ENCODE measurements at places on chromosomes 2 and 18.

DNA sequence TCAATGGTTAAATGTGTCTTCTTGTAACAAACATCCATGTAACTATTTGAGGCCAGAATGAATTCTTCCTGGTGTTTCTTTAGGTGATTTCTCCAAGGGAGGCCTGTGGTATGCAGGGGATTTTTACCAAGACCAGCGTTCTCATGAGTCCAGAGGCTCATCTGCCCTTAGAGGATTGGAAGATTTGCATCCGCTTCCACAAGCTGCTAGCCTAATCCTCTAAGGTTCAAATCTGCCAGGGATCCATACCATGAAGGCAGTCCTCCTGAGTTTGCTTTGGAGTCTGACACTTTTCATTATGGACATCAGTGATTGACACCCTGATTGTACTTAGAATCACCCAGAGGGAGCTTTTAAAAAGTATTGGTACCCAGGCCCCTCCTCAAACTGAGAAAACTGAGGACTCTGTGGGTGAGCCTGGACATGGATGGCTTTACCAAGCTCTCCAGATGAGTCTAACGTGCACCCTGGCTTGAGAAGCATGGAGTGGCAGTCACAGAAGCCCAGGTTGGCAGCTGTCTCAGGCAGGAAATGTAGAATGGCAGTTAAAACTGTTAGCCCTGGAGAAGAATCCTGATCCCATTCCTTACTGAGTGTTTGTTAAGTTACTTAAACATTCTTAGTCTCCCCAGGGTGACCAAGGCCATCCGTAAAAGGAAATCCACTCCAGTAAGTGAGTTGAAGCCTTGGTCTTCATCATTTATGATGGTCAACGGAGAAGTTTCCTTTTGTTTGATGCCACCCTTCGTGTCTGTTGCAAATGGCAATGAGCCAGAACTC, 95.3 kb upstream of the RMDN2 start:
- DNase-seq = no peak

DNA sequence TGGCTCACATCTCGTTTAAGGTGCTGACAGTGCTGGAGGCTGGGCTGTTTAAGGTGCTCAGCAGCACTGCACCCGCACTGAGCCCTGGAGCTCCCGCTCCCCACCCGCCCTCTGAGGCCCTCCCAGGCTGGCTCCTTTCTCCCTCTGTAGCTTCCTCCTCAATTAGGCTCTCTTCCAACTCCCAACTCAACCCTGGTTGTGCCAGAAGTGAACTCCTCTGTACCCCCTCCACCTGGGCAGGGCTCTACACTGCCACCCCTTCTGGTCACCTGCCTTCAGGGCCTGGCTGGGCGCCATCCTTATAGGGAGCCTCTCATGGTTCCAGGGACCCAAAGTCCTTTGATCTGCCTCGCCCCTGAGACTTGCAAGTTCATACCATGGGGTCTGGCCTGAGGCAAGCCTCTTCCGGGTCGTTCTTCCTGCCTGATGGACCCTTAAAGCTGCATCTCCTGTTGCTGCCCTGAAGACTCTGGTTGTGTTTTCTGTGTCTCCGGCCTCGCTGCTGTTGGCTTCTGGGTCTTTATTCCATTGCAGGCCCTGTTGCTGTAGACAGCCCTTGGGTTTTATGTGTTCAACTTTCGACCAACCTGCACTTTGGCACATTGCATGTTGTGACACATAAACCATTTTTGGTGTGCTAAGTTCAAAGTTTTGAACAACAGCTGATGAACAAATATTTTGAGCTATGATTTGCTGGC, 199.6 kb downstream of the LDLRAD4 start:
- no peak for DNase-seq

GRCh38 chr2:101356521-101356920, 30.8 kb downstream of the CREG2 start:
- no peak for DNase-seq

GRCh38 chr18:5295231-5295920, at the start of gene ZBTB14:
TSS of gene ZBTB14 (minus strand) at chr18:5295726. CDS start at chr18:5293246, 2,480 bp downstream.
- DNase-seq = peak; percentile 64

GRCh38 chr2:63778391-63778790, 63.3 kb upstream of the UGP2 start:
- no peak for DNase-seq

DNA sequence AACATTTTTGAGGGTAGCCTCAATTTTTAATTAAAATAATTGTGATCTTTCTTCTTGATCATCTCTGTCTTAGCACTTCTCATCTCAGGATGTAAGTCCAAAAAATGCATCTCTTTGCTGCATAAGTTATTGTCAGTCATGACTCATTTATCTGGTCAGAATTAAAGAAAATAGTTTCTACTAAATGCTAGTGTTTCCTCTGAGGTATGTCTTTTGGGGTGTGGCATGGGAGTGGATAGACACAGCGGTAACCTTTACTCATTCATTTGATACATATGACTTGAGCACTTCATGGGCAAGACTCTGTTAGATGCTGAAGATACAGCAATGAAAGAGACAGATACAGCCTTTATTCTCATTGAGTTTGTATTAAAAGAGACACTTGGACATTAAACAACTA, 284.7 kb downstream of the IRS1 start:
- no peak for DNase-seq

DNA sequence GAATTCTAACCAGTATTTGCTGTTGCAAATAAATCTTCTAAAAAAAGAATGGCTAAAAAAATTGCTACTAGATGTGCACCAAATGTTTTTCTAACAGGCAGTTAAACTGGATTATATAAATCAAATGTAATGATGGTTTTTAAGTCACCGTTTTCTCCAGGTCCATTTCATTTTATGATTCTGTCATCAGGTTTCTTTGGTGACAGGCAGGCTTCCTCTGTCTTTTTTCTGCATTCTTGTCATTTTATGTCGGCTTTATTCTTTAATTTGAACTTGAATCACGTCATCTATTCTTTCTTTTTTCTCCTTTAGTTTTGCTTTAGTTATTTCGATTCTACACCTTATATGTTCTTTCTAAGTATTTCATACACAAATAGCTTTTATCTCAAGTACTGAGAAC, 212.5 kb downstream of the SOCS6 start:
- DNase-seq = no peak

DNA sequence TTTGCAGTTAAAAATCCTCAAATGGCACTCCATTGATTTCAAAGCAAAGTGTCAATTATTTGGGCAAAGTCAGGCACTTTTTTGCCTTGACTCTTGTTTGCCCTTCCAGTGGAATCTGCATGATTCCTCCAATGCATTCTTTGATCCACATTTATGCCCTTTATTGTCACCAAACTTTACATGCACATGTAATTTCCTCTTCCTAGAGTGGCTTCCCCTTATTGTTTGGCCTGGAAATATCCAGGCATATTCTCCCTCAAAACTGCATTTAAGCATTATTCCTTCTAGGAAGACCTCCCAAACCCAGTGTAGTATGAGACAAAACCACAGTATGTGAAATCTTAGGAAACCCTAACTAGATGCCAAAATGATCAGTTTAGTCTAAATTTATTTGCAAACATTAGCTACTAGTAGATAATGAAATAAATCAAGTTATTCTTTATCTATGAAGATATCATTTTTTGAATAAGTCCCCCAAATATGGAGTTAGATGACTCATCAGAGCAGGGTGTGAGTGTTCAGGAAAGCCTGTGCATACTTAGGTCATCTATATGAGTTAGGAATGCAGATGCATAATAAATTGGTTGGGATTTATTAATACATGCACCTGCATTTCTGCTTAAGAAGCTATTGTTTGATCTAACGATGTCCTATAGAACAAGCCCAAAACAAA, 433.3 kb upstream of the TCF4 start:
- DNase-seq = no peak

DNA sequence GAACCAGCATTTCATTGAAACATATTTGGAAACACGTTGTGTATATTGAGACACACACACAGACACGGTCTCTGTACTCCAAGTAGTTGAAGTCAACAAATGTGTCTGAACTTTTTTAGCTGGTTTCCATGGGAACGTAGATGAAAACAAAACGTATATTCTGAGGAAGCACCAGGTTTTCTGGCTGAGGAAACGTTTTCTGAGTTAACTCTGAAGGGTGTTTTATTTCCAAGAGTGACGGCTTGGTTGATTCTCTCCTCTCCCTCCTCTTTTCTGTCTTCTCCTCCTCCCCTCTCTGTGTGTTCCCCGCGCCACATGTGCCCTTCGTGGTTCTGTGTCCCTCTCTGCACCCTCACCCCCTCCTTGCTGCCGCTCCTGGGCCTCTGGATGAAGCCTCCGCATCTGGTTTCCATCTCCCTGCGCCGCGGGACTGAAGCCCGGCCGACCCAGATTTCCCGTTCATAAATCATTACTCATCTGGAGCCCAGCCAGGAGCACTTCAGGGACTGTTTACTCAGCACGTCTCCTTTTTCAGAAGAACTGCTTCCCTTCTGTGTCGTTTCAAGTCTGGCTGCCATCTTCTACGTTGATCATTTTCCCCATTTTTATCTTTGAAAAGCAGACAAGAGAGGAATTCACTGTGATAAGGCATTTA, 122.7 kb downstream of the COL6A3 start:
- DNase-seq = peak; percentile 25

- DNase-seq = no peak
These were observed 410.9 kb upstream of the CYRIA start for GRCh38 chr2:17076533-17076932.

DNA sequence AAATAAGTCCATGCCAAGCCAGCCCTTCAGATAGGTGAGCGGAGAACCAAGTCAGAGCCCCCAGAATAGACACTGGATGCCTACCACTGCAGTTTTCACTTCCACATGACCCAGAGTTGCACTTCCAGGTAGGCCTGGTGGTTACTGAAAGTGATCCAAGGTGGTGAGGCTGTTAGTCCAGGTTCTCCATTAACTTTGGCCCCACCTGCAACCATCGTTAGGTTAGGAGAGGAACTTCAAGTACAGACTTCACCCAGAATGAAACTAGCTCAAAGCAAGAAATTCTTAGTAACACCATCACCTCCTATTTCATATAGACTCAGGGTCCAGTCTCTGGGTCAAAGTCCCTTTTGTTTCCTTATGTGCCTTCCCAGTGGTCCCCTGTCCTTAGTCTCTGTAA, 293.1 kb upstream of the ID2 start:
- DNase-seq = no peak

DNA sequence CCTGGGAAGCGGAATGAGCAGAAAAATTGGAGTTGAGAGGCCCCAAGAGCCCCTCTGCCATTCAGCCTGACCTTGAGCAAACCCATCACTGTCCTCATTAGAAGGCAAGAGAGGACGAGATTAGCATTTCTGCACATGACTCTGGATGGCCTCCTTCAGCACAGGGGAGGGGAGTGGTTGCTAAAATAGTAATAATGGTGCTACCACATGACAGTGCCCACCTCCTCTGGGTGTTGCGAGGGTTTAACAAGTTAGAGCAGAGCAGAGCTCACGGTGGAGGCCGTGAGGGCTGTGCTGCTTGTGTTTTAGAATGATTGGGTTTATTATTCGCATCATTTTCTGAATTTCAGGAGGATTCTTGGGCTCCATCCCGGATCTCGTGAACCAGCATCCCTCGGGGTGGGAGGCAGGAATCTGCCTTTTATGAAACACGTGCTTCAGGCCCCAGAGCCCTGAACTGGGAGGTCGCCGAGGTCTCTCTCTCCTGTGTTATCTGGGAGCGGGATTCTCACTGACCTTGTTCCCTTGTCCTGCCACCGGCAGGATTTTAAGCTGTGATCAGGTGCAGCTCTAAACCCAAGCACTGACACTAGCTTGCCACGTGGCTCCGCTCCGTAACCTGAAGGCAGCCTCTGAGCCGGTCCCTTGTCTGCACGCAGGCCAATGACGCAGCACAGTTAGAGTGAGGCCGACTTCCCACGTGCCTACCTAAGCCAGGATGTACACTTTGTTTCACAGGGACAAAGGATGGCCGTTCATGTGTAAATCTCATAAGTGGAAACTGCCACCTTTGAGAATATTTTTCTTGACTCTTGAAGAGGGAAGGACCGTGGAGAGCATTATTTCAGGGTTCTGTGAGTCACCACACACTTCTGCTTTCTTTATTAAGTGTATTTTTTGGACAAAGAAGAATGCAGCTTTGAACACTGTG, 142.3 kb downstream of the ACOXL start:
- DNase-seq = no peak

DNA sequence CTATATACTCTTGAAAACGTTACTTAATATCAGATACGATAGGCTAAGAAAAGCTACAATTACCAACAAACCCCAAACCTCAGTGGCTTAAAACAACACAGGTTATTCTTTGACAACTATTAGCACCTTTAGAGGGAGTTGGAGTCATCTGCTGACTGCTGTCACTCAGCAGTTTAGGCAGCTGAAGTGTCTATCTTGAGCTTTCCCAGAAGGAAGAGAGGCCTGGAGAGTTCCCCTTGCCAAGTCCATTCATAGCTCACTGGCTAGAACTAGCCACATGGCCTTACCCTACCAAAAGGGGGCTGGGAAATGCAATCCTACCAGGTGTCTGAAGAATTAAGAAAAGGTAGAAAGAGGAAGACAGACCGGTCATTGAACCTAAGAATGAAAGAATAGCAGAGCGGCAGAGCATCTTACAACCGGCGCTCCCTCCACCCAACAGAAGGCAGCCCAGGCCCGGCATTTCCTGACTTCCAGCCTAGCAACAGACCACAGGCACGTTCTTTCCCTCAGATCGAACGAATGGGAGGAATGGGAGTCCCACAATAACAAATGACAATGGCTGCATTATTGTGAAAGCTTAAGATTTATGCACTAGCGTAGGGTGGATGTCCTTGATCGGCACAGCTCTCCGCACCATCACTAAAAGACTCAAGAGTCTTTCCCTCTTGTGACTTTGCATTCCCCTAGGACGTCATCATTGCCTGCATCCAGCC, 211.2 kb upstream of the CTAGE1 start:
- no peak for DNase-seq

DNA sequence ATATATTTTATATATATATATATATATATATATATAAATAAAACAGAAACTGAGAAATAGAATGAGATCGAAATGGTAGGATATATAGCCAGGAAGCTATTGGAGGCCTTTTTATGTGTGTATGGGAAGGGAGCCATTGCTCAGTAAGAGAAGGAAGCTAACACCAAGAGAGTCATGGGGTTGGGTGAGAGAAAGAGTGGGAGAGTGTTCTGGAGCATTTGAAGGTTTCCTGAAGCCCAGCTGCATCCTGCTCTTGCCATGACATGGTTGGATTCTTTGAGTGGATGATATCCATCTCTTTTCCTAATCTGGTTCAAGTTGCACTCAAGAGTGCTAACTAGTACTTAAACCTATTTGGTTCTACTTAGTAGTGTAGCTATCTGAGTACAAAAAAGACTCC, 282.3 kb downstream of the DYSF start:
- no peak for DNase-seq

- no peak for DNase-seq
These were observed 472.5 kb downstream of the PID1 start for GRCh38 chr2:228798458-228799207.

DNA sequence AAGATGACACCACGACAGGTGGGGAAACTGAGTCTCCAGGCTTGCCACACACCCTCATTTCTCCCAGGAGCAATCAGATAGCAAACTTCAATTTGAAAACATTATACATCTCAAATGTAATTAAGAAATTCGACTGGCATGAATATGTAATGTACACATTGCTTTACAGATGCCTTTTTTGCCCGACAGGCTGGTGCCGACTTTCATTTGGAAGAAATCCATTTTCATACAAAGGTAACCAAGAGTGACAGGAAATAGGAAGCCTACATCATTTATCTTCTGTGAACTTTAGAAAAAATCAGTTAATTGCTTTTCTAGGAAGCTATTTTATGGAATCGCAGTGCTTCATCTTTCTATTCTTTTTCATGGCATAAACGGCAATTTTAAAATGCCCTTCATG, 140.3 kb downstream of the AFF3 start:
- no peak for DNase-seq
